ENCODE measurements at places on chromosomes 13 and 19.

- peak; percentile 43 for DNase-seq
Measured at GRCh38 chr13:25286308-25286968, 850 bp downstream of the MTMR6 start.

DNA sequence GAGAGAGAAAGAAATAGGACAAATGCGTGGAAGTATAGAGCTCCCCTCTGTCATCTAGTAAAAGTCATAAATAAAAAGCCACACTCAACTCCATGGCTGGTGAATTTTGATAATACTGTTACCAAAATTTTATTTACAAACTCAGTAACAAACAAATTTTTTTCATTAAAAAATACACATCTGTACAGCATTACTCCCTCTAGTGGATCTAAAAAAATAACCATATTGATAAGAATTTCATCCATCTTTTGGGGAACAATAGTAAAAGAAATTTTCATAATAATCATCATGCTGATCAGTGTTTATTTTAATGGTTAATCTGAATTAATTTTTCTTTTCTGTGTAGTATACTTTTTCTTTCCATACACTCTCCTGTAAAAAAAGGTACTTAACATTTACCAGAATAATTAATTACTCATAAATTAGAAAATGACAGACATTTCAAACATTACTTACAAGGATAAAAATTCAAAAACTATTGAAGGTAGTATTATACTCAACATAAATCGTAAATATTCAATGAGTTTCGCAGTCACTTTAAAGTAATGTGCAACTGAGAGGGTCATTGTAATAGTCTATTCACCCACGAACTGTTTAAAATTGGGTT, 173.5 kb upstream of the LSM14A start:
- peak; percentile 9 for DNase-seq

GRCh38 chr19:46975925-46976782, 43.5 kb upstream of the NPAS1 start:
- peak; percentile 91 for DNase-seq

GRCh38 chr19:38514812-38515633, 81.5 kb downstream of the RYR1 start:
- peak; percentile 82 for DNase-seq

GRCh38 chr19:10768936-10769335, 51.1 kb downstream of the DNM2 start:
- DNase-seq: no peak

DNA sequence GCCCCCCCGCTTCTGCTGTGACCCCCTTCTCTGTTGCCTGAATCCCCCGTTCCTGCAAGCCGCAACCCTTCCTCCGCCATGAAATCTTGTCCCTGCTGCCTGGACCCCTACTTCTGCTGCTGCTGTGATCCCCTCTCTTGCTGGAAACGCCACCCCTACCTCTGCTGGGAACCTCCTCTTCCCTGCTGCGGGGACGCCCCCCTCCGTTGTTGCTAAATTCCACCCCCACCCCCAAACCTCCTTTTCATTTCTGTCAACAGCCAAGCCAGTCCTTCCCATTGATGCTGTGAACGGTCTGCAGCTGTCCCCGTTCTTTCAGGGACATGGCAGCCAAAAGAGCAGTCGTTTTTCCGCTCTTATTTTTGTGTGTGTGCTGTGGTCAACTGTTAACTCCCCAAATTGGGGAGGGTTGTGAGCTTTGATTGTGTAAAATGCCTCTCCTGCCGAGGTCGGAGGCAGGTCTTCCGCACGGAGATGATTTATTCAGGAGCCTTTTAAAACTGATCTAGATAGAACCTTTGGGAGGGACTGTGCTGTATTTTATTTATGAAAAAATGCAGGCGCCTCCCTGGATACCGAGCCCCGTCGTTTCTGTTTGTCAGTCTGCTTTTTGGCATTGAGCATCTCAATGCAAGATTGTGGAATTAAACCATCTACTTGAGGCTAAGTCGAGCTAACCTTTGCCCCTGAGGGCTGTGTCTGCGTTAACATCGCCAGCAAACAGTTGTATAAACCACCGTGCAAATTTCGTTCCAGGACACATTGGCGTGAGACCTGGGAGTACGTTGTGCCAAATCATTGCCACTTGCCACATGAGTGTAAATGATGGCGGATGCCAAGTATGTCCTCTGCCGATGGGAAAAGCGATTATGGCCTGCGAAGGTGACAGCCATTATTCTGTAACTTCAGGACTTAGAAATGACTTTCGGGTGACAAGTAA, 27.9 kb upstream of the NDUFS7 start:
- DNase-seq: no peak

DNA sequence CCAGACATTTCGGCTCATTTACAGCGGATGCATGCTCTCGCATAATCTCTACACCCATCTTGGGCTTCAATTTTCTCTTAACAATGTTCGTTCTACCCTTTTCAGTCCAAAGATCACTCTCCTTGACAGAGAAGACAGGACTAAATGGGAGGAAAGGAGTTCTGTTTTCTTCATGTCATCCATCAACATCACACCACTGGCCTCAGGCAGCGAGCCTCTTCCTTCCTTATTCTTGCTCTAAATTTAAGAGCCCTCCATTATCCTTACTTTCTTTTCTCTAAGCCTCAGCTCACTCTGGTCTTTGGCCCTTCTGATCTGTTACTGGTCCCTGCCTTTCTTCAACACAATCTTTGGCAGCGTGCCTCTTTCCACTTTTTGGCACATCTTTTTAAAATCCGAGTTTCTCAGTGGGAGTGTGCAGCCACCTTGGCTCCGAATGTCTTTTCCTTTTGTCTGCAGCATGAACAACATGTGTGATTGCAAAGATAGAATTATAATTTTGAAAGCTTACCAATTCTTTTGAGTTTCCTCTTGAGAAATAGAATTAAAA, 98.7 kb downstream of the FAM216B start:
- DNase-seq: no peak

DNA sequence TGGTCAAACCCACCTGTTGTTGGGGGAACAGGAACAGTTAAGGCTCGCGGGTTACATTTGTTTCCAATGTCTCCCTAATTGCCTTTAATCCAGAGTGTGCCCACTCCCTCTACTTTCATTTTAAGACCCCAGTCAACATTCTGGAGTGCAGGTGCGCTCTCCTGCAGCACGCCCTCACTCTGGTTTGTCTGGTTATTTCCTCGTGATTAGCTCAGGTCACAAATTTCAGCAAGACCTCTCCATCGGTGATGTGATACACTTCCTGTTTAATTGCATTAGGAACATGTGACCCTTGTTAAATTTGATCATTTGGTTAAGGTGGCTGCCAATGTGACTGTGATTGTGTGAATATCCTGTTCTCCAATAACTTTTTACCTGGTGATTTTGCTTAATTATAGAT, 53.0 kb downstream of the TEX29 start:
- no peak for DNase-seq
